BE2C (cell line): ENCODE measurements at places on chromosomes 16 and 17.

DNA sequence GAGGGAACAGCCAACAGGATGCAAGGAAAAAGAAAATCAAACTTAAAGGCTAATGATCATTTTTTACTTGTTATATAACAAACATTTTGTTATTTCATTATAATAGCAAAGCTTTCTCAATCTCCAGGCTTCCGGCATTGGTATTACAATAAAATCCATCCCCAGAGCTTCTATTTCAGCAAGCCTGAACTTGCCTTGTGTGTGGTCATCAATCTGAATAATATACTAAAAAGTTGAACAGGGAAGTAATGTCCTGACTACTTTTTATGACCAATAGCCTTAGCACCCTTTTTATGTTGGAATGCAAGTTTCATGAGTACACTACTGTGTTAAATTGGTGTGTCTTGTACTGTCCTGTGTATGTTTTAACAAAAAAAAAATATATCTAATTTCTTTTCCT, 27.1 kb upstream of the VWA3A start:
- no peak for DNase-seq

DNA sequence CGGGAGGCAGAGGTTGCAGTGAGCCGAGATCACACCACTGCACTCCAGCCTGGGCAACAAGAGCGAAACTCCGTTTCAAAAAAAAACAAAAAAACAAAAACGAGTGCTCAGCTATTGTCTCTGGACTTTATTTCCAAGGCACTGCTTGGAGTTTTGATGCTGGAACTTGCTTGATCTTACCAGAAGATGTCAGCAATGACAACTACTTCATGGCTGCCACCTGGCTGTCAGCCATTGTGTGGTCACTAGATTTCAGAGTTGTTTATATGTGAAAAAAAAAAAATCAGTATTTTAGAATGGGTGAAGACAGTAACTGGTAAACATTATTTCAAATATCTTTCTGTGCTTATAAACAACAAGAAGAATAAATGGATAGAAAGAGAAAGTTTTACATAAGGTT, 26.3 kb upstream of the OR4D1 start:
- DNase-seq: peak; percentile 23

- DNase-seq: no peak
Observed at GRCh38 chr17:48330421-48330820, 99.6 kb downstream of the SKAP1 start.

- DNase-seq: no peak
Observed at GRCh38 chr16:89572073-89572484, 3.5 kb upstream of the CPNE7 start.

- no peak for DNase-seq
Observed at GRCh38 chr17:81403671-81404534, 8.6 kb downstream of the BAHCC1 start.

DNA sequence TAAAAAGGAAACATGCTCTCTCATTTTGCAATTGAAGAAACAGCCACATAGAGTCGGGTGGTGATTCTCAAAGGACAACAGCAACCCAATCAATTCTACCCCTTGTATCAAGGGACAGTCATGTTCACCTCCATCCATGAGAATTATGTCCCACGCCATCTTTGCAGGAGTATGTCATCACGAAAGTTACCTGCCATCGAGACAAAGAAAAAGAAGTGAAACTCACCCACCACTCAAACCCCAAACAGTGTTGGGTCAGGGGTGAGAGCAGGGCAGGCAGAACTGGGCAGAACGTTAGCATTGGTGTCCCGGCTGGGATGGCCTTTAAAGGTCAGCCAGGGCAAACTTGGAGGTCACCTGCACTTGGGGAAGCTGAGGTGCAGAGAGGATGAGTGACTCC, 24.2 kb upstream of the HNF1B start:
- no peak for DNase-seq

DNA sequence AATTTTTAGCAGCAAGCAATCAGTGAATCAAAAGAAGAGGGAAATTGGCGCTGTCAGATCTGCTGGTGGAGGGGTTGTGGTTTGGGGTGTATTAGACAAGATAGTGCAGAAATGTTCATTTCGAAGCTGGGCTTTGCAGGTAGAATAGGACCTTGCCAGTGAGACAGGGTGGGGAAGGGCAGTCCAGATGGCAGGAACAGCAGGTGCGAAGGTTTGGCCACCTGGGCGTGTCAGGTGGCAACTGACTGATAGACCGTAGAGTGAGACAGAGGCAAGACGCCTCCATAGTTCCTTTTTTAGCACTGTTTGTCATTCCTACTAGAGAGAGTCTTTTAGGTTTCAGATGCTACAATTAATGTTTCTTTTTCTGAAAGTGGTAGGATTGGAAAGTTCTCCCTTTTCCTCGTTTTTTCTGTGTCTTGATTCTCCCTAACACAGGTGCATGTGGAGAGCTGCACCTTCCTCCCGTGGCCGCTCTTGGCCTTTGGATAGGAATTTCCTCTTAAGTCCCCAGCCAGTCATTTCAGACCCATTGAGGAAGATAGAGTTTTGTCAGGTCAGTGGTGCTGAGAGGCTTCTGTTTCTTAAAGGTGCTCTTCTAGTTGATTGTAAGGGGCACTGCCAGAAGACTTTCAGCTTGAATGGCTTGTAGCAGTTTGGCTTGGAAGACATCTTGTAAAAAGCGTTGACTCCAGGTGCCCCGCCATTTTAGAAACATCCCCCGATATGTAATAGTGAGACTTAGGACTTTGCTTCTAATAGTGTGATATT, 315.6 kb downstream of the SNX29 start:
- DNase-seq: no peak

DNA sequence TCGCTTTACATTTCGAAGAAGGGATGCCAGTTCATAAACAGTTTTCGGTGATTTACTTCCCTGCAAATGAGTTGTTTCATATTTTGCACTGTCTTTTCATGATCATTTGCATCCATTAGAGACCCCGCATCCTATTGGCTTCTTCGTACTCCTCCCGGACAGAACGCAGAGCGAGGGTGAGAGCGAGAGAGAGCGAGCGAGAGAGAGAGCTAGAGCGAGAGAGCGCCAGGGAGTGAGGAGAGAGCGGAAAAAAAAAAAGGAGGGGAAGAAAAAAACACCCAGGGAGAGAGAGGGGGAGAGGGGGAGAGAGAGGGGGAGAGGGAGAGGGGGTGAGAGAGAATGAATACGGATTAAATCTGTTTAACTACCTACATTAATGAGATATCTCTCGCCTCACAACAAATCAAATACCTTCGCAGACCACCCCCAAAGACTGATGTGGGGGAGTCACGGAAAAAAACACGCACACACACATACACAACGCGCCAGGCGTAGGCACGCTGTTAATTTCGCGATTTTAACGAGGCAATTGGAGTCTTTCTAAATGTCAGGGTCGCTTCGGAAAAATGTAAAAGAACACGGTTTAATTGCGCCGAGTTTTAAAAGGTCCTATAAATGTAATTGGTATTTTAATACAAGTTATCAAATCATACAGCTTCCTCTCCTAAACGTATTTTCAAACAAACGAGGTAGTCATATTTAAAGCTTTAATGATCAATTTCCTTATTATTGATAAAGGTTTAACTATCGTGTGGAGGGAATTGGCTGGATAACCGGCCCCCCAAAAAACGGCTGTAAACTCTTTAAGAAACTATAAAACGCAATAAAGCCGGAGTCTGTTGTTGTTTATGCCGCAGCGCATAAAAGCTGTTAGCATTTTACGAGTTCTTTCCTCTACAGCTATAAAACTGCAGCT, at the start of gene HOXB8:
HOXB8 (minus strand) TSS at position 246 of the 916 bp plus-strand sequence. CDS start 588 bp downstream, outside the sequence.
- DNase-seq: no peak

GRCh38 chr16:57315416-57315815, 30.9 kb upstream of the PLLP start:
- no peak for DNase-seq

GRCh38 chr16:20336955-20337354, 9.6 kb upstream of the GP2 start:
- DNase-seq: no peak

- no peak for DNase-seq
Observed at GRCh38 chr16:15037745-15038144, 18.1 kb downstream of the NTAN1 start.

DNA sequence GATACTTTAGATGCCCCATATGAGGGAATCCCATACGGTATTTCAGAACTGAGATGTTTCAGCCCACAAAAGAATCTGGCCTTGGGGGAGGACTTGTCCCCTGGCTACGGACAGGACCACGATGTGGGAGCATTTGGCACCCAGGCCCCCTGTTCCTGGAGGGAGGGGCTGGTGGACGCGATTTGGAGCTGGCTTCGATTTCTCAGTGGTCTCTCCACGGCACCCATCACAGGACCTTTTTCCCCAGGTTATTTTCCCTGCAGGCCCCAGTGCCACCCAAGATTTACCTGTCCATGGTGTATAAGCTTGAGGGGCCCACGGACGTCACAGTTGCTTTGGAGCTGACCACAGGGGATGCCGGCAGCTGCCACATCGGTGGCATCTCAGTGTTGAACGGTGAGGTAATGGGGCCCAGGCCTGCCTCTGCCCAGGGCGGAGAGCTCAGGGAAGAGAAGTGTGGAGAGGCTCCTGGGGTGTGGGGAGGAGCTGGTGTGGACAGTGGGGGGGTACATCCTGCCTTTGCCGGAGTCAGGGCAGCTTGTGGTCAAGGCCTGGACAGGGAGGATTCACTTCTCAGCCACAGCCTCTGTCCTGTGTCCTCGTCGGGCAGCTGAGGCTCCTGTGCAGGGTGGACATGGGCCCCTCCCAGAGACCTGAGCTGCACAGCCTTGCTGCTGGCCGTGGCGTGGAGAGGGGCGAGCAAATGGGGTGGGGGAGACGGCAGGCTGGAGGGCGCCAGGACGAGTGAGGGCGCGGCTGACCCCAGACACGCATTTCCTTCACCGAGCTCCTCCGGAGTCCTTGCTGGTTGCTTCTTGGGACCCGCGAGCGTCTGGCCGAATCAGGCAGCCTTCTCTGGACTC, 9.9 kb downstream of the ENGASE start:
- no peak for DNase-seq
